ENCODE measurements at places on chromosomes 3 and 15. TPM values are rescaled to one million over a fixed set of nuclear protein-coding genes. Genes with fewer than 3 reads are reported as not detected.

DNA sequence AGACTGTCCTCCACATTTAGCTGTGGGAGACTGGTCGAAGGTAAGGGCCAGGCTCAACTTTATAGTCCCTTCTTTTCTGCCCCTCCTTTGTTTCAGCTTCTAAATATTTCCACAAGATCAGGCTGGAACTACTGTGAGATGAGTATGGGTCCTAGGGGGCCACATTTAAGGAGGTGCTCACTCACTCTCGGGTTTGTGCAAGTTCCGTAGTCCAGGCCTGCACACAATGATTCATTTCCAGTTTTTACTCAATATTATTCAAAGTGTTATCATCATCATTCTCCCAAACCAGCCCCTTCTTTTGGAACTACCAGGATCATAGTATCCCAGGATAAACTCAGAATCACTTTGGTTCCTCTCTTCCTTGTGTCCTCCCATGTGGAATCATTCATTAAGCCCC is 289.1 kb downstream of the ADAMTSL3 start:
- no peak for DNase-seq

GRCh38 chr3:152583963-152584362 is 251.0 kb upstream of the P2RY1 start:
- DNase-seq, result no peak

DNA sequence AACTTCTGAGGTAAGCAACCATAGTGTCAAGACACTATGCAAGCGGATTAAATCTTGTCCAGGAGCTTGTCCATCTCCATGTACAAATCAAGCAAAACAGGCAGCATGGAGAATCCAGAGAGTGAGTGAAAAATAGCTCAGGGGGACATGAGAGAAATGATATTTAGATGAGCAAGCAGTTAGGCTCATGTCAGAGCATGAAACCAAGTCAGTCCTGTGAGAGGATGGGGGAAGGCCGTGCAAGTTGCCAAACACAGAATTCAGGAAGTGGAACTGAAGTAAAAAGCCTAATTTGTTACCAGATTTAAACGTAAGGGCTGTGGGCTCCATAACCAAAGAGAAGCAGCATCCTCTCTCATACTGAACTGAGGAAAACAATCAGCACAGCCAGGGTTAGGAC is 995.9 kb downstream of the MCTP2 start:
- DNase-seq, result no peak

GRCh38 chr3:7393944-7394605 is 533.2 kb downstream of the GRM7 start:
- no peak for DNase-seq

DNA sequence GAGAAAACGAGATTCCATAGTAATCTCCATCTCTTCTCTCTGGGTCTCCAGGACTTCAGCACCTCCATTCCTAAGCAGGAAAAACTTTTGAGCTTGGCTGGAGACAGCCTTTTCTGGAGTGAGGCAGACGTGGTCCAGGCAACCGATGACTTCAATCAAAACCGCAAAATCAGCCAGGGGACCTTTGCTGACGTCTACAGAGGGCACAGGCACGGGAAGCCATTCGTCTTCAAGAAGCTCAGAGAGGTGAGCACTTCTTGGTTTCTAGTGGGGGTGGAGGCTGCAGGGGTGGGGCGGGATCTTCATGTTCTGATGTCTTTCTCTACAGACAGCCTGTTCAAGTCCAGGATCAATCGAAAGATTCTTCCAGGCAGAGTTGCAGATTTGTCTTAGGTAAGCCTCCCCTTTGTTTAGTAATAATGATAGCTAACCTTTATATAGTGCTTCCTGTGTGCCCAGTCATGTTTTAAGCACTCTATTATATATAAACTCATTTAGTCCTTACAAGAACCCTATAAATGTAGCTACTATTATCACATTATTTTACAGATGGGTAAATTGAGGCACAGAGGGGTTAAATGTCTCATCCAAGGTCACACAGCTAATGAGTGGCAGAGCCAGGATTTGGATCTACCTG is 35.0 kb upstream of the TATDN2 start:
- no peak for DNase-seq

DNA sequence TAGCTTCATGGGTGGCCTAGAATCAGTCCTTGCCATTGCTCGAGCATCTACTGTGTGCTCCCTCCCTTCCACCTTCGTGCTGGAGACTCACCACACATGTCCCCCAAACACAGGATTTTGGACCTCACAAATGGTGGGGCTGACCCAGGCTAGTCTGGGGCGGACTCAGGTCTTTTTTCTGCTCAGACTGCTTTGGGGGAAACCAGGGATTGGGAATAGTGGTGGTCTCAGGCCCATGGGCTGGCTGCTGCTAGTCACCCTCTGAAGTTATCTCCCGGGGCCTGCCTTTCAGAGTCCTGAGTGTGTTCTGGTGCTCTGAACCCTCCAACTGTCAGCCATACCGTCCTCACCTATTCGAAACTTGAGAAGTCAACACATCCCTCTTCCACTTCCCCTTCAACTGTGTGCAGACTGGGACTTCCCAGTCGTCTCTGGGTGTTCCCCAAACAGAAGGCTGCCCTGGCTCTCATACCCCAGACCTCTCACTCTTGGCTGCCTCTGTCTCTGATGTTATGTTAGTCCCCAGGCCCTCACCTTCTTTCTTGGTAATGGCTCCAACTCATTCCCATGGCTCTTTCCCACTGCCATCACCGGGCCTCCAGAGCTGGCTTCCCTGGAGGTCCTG is 46.0 kb downstream of the PPCDC start:
- no peak for DNase-seq

- no peak for DNase-seq
Observed at GRCh38 chr3:156536524-156537316, 18.2 kb downstream of the SSR3 start.

DNA sequence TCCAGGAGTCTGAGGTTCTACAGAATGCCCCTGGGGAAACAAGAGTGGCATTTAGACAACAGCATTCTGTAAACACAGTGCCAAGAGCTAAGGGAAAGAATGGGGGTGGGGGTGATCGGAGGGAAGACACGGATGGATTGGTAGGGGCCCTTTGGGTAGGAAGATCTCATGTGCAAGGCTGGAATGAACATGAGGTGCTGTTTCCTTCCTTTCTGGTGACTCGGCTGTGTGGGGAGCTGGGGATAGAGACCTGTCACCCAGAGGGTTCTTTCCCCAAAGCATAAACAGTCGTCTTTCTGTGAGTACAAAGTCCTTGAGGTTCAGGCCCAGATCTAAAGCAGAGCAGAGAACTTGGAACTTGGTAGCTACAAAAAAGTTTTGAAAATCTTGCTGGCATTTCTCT is 11.7 kb downstream of the TPM1 start:
- no peak for DNase-seq

The ZKSCAN7 gene
- polyA plus RNA-seq, result 16.4 TPM

The DNAJB8 gene
- not detected for polyA plus RNA-seq

The FBXO40 gene
- 0.04 TPM for polyA plus RNA-seq

The APOD gene
- polyA plus RNA-seq, result 2.6 TPM

All from left renal pelvis (tissue), 4 donors.